ENCODE measurements at places on chromosomes 1 and 21.

DNA sequence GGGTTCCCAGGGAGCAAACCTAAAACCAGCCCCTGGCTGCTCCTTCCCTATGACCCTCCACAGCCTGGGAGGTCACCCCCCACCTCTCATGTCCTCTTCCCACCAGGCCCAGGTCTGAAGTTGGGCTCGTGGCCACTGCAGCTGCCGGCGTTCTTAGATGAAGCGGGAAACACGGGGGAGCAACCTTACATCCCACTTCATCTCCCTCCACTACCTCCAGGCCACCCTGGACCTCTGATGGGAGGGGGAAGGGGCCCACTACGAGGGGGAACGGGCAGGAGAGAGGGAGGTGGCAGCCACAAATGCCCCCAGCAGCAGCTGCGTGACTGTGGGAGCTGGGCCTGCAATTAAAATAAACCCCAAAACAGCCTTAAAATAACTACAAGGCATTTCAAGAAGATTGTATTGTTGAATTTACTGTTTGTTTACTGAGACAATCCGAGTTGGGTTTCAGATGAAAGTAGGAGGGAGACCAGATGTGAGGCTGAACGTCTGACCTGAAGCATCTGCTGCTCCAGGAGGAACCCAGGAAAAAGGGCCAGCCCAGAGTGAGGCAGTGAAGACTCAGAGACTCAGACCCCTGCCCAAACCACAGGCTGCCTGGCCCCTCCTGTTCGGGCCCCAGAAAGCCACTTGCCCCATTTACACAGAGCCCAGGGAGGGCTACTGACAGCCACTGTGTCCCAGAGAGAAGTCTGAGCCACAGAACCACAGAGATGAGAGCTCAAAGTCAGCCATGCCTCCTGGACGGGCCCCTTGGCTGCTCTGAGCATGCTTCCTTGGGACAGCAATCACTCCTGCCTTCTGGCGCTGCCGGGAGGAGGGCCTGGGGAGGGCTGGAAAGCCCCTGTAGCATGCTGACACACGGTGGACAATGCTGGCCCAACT lies 59.8 kb downstream of the GLIS1 start:
- DNase-seq, result no peak

DNA sequence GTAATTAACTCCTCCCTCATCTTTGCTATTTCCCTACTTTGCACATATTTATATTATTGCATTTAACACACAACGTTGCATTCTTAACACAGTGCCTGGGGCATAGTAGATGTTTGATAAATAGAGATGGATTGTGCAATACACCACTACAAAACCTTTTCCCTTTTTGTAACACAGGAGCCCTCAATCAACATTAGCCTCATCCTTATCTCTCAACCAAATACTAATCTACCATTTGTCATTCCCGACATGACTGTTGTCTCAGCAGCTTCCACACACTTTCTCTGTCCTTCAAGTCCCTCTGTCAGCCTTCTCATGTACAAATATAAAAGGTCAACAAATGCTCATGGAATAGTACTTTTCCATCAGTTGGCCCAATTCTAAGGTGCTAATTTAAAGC lies 78.9 kb upstream of the KCNK2 start:
- no peak for DNase-seq

GRCh38 chr1:191086910-191087309 lies 609.2 kb upstream of the BRINP3 start:
- DNase-seq, result no peak

DNA sequence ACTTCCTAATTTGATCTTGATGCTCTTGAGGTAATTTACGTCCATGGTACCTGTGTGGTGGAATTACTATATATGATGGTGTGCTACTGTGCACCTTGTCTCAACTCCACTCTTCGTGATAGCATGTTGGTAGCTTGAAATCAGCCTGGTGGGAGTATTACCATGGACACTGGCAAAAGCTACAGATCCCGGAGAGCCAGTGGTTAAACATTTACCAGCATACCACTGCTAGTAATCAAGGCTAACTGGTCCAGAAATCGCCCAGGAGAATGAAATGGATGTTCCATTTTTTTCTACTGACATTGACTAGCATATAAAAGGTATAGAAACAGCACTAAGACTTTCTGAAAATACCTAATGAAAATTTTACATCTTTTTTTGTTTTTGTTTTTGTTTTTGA lies 30.6 kb downstream of the ELK4 start:
- no peak for DNase-seq

- no peak for DNase-seq
These were observed 23.0 kb downstream of the RGS1 start for GRCh38 chr1:192598589-192598988.

- DNase-seq, result no peak
These were observed 38.7 kb downstream of the MIA3 start for GRCh38 chr1:222656391-222657155.

- peak; percentile 65 for DNase-seq
These were observed 63.7 kb downstream of the NAV1 start for GRCh38 chr1:201602413-201603265.

DNA sequence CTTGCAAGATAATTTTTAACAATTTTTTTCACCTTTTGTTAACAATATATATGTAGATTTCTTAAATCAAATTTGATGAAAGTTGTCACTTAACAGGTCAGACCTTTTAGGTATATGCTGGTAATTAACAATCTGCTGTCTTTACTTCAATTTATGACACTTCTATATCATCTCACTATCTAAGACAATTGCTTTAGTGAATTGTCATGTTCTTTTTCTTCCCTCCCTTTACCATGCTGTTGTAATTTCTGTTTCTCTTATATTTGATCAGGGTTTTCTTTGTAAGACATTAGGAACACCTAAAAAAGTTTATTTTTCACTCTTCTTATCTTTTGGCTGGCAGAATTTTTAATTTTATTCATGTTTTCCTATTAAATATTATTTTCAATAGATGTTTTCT lies 2.0 kb downstream of the IFI16 start:
- no peak for DNase-seq

DNA sequence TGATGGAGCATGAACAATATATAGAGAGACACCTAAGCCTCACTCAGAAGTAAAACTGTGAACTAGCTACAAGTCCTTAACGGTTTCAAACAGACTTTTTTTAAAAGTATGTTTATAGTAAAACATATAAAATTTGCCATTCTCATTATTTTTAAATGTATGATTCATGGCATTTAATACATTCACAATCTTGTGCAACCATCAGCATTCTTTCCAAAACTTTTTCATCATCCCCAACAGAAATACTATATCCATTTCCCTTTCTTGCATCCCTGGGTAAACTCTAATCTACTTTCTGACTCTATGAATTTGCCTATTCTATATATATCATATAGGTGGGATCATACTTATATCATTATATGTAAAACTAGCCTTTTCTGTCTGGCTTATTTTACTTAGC lies 25.5 kb downstream of the EVI5 start:
- no peak for DNase-seq

DNA sequence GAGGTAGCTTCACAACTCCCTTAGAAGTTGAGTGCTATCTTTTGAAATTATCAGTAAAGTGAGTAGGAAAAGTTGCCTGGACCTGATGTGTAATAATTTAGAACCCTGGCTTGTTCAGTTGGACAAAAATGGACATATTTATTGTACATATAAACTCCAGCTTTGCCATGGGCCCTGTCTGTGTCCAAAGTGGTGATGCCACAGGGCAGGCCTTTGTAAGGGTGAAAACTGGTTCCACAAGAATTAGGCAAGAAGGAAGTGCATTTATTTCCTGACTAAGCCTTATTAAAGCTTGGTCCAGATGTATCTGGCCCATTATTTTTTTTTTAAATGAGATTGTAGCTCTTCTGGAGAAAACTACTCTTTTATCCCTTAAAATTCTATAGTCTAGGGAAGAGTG lies 47.9 kb downstream of the MACO1 start:
- DNase-seq, result no peak

GRCh38 chr1:96360036-96360795 lies 361.4 kb upstream of the PTBP2 start:
- DNase-seq, result no peak

GRCh38 chr1:17440074-17440826 lies 773 bp upstream of the RCC2 start:
- no peak for DNase-seq

GRCh38 chr1:156945881-156946661 lies 25.6 kb downstream of the LRRC71 start:
- no peak for DNase-seq

DNA sequence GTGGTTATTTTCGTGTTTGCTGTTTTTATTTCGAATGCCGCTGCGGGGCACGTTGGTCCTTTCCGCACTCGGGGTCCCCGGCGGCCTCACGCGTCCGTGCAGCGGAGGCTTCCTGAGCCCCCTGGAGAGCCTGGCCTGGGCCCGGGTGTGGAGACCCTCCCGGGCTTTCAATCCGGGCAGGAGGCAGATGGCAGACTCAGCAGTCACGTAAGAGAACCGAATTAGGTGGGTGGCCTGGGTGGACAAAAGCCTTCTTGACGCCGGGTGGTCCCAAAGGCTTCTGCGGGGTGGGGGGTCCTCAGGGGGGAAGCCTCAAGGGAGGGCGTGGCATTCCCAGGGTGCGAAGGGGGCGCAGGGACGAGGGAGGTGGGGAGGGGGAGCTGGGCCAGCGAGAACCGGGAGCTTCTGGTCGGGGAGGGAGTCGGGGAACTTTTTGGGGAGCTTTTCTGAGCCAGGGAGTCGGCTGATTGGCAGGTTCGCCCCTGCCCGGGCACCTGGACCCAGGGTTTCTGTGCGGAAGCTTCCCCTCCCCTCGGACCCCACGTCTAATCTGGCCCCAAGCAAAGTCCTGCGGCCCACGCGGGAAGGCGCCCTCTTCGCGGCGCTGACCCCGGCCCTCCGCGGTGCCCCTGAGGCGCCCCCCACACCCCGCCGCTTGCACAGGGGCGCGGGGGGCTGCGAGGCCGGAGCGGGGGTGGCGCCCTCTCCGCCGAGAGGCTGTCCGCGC lies 1.3 kb upstream of the HES4 start:
- DNase-seq, result no peak

- DNase-seq, result no peak
These were observed 18.1 kb upstream of the SLC19A1 start for GRCh38 chr21:45560106-45561021.

GRCh38 chr1:8777867-8778266 lies 39.6 kb downstream of the RERE start:
- no peak for DNase-seq

GRCh38 chr1:145826030-145826429 lies 2.0 kb downstream of the POLR3C start:
- no peak for DNase-seq

GRCh38 chr1:217014066-217014465 lies 290.8 kb upstream of the ESRRG start:
- DNase-seq, result no peak

GRCh38 chr21:35170244-35170643 lies 121.1 kb upstream of the RUNX1 start:
- no peak for DNase-seq

GRCh38 chr1:67723620-67724019 lies 38.6 kb downstream of the GADD45A start:
- no peak for DNase-seq

GRCh38 chr1:63318201-63318979 lies 4.0 kb upstream of the FOXD3 start:
- no peak for DNase-seq

DNA sequence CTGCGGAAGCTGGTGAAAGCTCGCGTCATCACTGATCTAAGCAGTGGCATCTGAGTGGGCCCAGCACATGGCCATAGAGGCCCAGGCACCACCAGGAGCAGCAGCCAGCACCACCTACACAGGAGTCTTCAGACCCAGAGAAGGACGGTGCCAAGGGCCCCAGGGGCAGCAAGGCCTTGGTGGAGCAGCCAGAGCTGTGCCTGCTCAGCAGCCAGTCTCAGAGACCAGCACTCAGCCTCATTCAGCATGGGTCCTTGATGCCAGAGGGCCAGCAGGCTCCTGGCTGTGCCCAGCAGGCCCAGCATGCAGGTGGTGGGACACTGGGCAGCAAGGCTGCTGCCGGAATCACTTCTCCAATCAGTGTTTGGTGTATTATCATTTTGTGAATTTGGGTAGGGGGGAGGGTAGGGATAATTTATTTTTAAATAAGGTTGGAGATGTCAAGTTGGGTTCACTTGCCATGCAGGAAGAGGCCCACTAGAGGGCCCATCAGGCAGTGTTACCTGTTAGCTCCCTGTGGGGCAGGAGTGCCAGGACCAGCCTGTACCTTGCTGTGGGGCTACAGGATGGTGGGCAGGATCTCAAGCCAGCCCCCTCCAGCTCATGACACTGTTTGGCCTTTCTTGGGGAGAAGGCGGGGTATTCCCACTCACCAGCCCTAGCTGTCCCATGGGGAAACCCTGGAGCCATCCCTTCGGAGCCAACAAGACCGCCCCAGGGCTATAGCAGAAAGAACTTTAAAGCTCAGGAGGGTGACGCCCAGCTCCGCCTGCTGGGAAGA lies 3.2 kb upstream of the ARTN start:
- DNase-seq, result no peak

GRCh38 chr21:43984905-43985689 lies 27.0 kb upstream of the TRAPPC10 start:
- DNase-seq, result no peak

- no peak for DNase-seq
These were observed 22.4 kb downstream of the AADACL4 start for GRCh38 chr1:12666141-12666735.

- DNase-seq, result no peak
These were observed 291.8 kb downstream of the DISC1 start for GRCh38 chr1:231918239-231919015.

DNA sequence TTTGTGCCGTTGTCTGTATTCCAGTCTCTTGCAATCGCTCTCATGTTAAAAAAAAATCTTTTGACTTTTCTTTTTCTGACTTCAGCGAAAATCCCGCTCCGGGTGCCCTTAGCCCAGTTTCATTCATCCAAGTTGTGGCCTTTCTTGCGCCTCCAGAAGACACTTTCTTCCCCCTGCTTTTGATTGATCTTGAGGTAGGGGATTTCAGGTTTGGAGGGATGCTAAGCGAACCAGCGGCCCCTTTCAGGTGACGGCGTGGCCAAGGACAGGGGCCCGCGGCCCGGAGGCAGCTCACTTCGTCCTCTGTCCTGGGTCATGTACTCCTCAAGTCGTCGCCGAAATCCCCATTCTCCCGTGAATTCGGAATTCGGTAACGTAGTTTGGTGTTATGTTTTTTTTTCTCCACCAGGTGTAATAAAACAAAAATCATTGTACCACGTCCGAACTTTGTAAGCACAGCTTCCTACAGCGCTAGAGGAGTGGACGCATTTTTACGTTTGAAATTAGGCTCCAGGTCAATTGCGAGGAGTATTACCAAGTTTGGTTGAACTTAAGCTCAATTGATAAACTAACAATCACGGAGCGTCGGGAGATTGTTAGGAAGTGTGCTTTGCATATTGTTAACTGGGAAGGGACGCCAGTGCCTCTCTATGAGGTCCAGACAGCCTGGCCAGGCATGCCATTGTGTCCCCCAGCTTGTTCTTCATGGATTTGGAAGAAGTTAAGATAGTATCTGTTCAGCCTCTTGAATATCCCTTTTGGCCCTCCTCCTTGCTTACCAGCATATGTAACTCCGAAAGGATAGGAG lies 1.1 kb downstream of the MRPS6 start:
- no peak for DNase-seq

- no peak for DNase-seq
These were observed 2.6 kb upstream of the PDC start for GRCh38 chr1:186463511-186463910.

GRCh38 chr1:1748686-1749321 lies 24.6 kb upstream of the CDK11A start:
- no peak for DNase-seq
